ENCODE measurements at places on chromosomes 5 and 9. TPM values are rescaled to one million over a fixed set of nuclear protein-coding genes. Genes with fewer than 3 reads are reported as not detected.

The PCDHB16 gene
- 0.08 TPM for total RNA-seq

The PCDHGC4 gene
- total RNA-seq: not detected

The GOLM1 gene
- total RNA-seq: 109 TPM

The GOLGA2 gene
- 52.6 TPM for total RNA-seq

The PCA3 gene
- not detected for total RNA-seq

The MAP1B gene
- 59.4 TPM for total RNA-seq

The HK3 gene
- total RNA-seq: 0.10 TPM

The PCDHA7 gene
- total RNA-seq: 0.05 TPM

The CER1 gene
- total RNA-seq: not detected

The CDC20B gene
- total RNA-seq: 0.07 TPM

The DBH gene
- not detected for total RNA-seq

The UBE2QL1 gene
- 1.5 TPM for total RNA-seq

The MAMDC2 gene
- total RNA-seq: 0.16 TPM

The BTNL8 gene
- not detected for total RNA-seq

The PIK3R1 gene
- total RNA-seq: 6.8 TPM

The NR5A1 gene
- 0.09 TPM for total RNA-seq

The PFDN1 gene
- 96.0 TPM for total RNA-seq

The PSD2 gene
- not detected for total RNA-seq

The CDH6 gene
- total RNA-seq: 0.09 TPM

The MLANA gene
- not detected for total RNA-seq

The TTC33 gene
- total RNA-seq: 9.7 TPM

The HTR1A gene
- total RNA-seq: not detected

The PCDHGB1 gene
- 1.7 TPM for total RNA-seq

The REEP2 gene
- 7.0 TPM for total RNA-seq

The FOXE1 gene
- 3.5 TPM for total RNA-seq

The CEL gene
- total RNA-seq: 0.40 TPM

The C9orf50 gene
- total RNA-seq: not detected

The OLFML2A gene
- total RNA-seq: 22.1 TPM

The GARIN3 gene
- not detected for total RNA-seq
